Chondrocyte (in vitro differentiated cells): ENCODE measurements at places on chromosomes 5 and 9. TPM values are rescaled to one million over a fixed set of nuclear protein-coding genes. Genes with fewer than 3 reads are reported as not detected.

- no peaks in the 10 kb centered on the region for H3K27me3 ChIP-seq
- peaks cover 22% of the 10 kb centered on the region for H3K4me1 ChIP-seq
- no peak overlapping the region for H3K4me3 ChIP-seq
- peak overlapping the region; percentile 49 for H3K27ac ChIP-seq
- H3K36me3 ChIP-seq: peaks cover 30% of the 10 kb centered on the region
Observed at GRCh38 chr9:109088221-109088620, 31.5 kb downstream of the TMEM245 start.

GRCh38 chr5:18749763-18750162 is 1115.5 kb downstream of the TAF11L14 start:
- no peak overlapping the region for H3K4me3 ChIP-seq
- H3K4me1 ChIP-seq: no peaks in the 10 kb centered on the region
- no peaks in the 10 kb centered on the region for H3K36me3 ChIP-seq

GRCh38 chr5:177479774-177480173 is 6.3 kb upstream of the DBN1 start:
- DNase-seq: no peak
- peaks cover 22% of the 10 kb centered on the region for H3K36me3 ChIP-seq
- peaks cover 81% of the 10 kb centered on the region for H3K4me1 ChIP-seq

DNA sequence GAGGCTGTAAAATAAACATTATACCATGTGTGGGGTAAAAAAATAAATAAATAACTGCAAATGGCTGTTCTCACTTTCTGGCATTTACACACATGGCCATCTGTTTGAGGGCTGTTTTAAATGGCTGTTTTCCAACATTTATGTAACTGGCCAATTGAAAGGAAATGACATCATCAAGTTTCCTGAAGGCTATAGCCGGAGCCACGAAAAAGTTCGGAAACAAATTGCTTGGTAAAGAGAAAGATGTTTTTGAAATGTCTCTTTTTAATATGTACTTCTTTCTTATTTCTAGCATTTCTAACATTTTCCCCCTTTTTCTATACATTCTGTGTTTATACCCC is 95.4 kb upstream of the DAB2 start:
- peak overlapping the region; percentile 53 for H3K4me3 ChIP-seq
- peaks cover 58% of the 10 kb centered on the region for H3K4me1 ChIP-seq
- H3K27me3 ChIP-seq: no peaks in the 10 kb centered on the region
- DNase-seq: no peak

GRCh38 chr5:115386657-115387056 is 90.2 kb upstream of the CCDC112 start:
- no peak for DNase-seq
- H3K27me3 ChIP-seq: no peaks in the 10 kb centered on the region
- H3K4me3 ChIP-seq: no peak overlapping the region
- H3K4me1 ChIP-seq: no peaks in the 10 kb centered on the region
- H3K36me3 ChIP-seq: no peaks in the 10 kb centered on the region
- H3K27ac ChIP-seq: no peak overlapping the region

- H3K36me3 ChIP-seq: no peaks in the 10 kb centered on the region
- H3K4me1 ChIP-seq: peaks cover 33% of the 10 kb centered on the region
- DNase-seq: no peak
- H3K27me3 ChIP-seq: no peaks in the 10 kb centered on the region
- no peak overlapping the region for H3K27ac ChIP-seq
Observed at GRCh38 chr9:123923377-123923776, 6.5 kb downstream of the DENND1A start.

IL3 gene
- not detected in 3 replicates for total RNA-seq

CENPH gene
- 4.5 to 9.2 TPM (median 4.7 TPM) in 3 replicates for total RNA-seq
